Spinal cord (tissue), 10 donors: ENCODE measurements at places on chromosomes 2 and 18.

GRCh38 chr2:151302404-151302803 is 12.9 kb upstream of the NMI start:
- DNase-seq, result no peak

DNA sequence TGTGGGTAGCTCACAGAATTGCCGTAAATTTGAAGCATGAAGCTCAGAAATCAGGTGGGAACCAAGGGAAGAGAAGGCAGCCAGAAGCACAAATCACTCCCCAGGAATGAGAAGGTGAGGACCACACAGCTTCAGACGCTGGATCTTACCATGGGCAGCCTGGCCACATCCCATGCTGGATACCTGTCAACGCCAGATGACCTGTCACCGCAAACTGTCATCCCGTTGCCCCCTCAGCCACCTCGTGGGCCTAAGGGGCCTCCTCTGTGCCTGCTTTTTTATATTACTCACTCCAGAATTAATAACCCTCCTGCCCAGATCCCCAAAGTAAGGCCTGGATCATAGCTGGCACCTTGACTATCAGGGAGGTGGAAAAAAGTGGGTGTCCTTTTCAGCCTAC is 129.9 kb upstream of the MSH6 start:
- no peak for DNase-seq

GRCh38 chr18:29250259-29250658 is 1073.3 kb upstream of the CDH2 start:
- DNase-seq, result no peak

DNA sequence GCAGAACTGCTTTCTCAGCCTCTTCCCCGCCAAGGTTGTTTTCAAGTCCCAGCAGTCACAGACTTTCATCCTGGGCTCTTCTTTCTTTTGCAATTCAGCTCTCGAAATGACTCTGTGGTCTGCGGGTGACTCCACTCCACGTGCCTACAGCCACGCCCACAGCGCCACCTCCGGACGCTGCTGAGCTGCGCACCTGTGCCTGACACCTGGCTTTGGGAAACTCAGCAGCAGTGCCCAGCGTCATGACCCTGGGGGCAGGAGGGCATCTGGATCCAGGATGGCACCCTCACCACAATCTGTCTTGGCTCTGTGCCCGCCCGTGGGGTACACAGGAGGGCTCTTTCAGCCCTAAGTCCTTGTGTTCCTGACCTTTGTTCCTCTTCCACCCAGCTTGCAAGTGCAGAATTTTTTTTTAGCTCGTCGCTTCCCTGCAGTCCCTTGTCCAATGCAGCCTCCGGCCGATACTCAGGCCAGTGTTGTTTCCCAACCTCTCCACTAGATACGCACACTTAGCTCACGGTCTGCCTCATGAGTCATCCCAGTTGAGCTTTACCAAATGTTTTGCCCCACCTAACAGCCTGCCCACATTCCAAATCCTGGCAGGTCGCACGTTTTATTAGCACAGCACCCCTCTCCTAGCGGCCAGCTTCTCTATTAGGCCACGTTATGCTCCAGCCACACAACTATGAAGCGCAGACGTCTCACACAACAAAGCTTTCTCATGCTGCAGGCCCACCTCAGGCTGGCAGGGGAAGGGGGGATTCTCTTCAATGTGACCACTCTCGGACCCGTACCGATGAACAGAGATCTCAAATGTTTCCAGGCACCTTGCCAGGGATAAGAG is 6.5 kb upstream of the CAPN10 start:
- no peak for DNase-seq

GRCh38 chr2:101400048-101400447 is 12.7 kb upstream of the CREG2 start:
- DNase-seq, result no peak

GRCh38 chr2:171791361-171791760 is 102.7 kb downstream of the SLC25A12 start:
- DNase-seq, result no peak

DNA sequence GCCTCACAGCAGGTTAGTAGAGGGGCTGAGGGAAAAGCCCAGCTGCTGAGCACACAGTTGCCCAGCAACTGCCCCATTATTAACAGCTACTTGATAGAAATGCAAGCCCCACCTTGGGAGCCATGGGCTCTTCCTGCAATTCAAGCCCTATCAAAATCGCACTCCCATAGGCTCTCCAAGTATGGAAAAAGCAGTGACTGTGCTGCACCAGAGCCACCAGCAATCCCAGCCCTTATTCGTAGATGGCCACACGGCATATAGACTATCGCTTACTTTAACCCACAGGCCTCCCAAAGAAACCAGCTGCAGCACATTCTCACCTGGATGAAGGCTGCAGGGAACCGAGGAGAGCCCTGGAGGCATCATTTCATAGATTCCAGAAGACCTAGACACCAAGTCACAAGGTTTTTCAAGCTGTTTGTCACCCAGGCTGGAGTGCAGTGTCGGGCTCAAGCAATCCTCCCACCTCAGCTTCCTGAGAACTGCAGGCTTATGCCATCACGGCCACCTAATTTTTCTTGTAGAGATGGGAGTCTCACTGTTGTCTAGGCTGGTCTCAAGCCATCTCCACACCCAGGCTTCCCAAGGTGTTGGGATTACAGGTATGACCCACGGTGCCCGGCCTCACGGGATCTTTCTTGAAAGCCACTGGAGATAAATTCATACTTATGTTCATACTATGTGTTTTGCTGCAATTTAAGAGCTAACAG is 11.3 kb downstream of the NCL start:
- no peak for DNase-seq

DNA sequence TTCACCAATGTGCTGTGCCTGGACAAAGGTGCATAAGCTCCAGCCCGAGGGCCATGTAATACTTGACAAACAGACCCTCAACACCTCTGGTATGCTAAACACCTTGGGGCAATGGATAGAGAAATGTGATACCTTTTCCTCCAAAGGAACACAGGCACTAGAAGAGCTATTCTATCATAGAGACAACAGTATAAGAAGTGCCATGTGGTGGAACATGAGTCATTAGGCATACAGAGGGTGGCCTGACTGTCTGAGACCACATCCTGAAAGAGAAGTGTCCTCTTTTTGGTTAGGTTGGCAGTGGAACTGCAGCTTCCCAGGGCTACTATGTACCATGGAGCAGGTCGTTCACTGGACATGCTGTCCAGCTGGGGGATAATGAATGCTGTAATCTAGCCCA is 153.9 kb downstream of the INSIG2 start:
- DNase-seq, result no peak

DNA sequence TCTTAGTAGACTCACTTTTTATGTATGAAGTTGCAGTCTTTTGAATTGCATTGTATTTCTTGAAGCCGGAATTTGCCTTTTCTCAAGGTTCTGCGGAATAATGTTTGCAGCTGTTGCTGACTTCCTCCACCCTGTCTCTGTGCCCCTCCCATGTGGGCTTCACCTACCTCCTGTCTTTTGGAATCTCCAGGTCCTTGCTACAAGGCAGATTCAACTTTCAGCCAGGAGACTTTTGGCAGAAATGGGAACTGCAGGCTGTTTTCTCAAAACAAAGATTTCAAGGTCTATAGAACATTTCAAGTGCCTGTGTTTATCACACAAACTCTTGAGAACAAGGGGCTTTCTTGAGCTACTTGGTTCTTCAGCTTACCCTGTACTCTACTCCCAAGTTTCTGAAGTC is 25.6 kb downstream of the ZNF236 start:
- no peak for DNase-seq

DNA sequence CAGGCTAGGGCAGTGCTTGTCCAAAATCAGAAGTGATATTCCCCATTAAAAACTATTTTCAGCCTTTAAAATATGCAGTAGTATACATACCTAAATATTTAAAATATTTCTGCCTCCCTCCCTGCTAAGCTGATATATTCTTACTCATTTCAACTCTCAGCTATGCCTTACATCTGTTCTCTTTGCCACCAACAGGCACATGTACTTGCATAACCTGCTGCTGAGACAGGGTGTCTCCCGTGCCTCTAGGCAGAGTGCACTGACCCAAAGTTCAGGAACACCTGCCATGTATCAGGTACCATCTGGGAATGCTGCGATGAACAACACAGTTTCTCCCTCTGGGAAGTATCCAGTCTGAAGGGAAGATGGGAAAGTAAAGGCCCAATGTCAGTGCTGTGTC is 91.7 kb downstream of the STK39 start:
- no peak for DNase-seq

DNA sequence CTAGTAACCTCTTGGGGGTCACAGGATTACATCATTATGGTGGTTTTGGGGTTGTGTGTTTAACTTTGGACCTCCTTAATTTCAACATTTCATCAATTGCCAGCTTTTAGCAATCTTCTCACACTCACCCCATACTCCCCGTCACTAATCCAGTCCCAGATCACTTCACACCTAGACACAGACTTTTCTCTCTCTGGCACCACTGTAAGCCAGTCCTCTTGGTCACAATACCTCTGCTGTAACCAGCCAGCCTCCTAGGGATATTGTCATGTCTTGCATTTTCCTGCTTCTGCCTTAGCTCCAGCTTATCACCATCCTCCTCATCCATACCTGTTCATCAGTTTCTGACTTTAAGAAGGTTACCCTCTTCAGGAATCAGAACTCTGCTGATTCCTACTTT is 1.6 kb upstream of the STK17B start:
- no peak for DNase-seq

DNA sequence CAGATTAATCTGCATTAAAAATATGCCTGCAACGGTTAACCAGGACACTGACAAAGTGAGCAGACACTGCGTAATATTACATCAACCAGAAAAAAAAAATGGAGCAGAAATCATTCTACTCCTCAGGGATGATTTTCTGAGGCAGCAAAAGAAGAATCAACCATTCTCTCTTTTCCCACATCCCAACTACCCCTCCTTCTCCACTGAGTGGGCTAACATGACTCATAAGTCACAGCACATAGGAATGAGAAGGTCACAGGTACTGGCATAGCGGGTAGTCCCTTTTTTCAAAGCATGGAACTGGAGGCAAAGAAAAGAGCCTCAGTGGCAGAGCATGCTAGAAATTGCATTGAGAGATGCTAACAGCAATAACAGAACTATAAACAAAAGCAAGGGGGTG is 54.3 kb upstream of the TSPYL6 start:
- no peak for DNase-seq

DNA sequence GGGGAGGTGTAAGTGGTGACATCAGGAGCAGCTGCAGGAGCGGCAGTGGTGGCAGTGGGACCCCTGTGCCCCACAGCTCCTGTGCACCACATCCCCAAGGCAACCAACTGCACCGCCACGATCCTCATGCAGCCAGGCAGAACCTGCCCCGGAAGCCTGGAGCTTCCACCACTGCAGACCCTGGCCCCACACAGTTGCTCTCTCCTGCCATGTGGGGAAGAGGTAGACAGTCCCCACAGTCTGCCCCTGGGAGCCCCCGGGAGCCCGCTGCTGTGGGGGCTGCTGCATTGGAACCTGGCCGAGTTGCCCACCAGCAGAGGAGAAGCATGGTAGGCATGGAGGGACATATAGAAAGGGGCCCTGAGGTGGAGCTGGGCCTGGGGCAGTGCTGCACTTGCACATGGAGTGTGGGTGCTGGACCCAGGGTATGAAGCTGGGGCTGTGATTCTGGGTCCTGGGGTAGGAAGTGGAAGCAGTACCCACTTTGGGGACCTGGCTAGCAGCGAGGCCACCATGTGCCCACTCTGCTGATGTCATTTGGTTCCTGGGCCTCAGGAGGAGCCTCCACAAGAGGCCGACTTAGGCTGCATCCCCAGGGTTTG is 623.3 kb upstream of the LRRTM4 start:
- no peak for DNase-seq

GRCh38 chr2:124283096-124283495 is 258.0 kb downstream of the CNTNAP5 start:
- DNase-seq, result no peak

DNA sequence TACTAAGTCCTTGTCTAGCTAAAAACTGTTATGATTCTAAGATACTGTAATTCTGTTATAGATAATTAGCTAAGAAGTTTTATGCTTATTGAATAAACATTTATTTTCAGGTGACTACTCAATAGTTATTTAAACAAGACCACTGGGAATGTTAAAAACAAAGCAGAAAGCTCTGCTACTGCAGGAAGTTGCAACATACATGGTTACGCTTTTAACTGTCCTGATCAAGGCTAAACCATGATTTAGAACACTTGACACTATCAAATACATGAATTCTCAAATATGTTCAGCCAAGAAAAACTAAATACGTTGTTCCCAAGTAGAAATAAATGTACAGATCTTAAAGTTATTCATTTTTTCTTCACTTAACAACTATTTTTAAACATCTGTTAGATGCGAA is 263.9 kb downstream of the NCKAP5 start:
- DNase-seq, result no peak

DNA sequence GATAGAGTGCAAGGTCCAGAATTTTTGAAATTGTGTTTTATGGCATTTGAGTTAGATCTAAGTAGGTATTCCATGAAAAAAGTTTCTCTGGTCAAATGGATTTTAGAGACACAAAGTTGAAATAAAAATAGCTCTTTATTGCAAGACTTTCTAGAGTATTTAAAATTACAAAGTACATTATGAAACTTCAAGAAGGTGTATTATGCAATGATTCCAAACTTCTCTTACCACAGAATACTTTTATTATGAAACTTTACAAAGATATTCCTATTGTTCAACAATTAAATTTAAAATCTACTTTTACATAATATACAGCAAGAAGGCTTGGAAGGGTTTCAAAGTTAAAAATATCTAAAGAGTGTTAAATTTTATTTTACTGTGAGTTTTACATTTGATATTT is 65.9 kb downstream of the CALCRL start:
- no peak for DNase-seq

- no peak for DNase-seq
Measured at GRCh38 chr2:241225983-241226382, 37.5 kb downstream of the ANO7 start.

- DNase-seq, result no peak
Measured at GRCh38 chr18:10072671-10073175, 158.9 kb downstream of the VAPA start.

DNA sequence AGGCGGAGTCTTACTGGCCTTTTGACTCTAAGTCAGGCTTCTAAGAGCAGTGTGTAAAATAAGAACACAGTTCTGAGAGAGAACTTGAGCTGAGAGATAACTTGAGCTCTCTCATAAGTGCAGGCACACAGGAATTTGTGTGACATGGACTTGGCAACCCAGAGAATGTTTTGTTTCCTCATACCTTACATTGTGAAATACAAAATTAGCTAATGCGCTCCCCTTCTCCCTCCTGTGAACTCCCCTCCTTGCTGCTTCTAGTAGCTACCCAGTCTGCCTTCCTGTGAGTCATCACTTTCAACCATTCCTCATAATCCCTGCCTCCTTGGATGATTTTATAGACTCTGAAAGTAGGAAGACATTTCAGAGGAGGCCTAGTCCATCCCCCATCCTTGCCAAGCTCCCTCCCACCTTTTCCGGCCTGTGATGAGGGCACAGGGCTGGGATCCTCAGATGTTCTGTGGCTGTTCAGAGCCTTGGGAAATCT is 22.6 kb downstream of the FER1L5 start:
- no peak for DNase-seq

GRCh38 chr18:7000484-7001096 is 117.0 kb downstream of the LAMA1 start:
- DNase-seq, result no peak

- DNase-seq, result no peak
Measured at GRCh38 chr18:45316127-45316526, 299.1 kb upstream of the SLC14A2 start.
